Inflammatory macrophage treated with lipopolysaccharide for 4 hours (primary cell): ENCODE measurements at places on chromosomes 2 and 18.

GRCh38 chr2:160288324-160288723 is 88.3 kb upstream of the ITGB6 start:
- DNase-seq, result no peak

GRCh38 chr2:23549821-23550530 is 165.0 kb downstream of the KLHL29 start:
- no peak for DNase-seq

- DNase-seq, result no peak
These were observed 156.8 kb downstream of the ANTXR1 start for GRCh38 chr2:69169655-69170389.

DNA sequence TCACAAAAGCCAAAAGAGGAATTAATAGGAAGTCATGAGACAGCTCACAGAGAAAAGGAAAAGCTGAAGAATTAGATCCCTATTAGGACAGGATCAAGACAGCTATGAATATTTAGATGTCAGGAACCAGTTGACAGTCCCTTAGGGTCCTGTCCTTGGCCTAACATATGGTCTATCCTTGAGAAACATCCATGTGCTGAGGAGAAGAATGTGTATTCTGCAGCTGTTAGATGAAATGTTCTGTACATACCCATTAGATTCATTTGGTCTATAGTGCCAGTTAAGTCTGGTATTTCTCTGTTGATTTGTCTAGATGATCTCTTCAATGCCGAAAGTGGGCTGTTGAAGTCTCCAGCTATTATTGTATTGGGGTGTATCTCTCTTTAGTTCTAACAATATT is 37.6 kb upstream of the SLC40A1 start:
- no peak for DNase-seq

DNA sequence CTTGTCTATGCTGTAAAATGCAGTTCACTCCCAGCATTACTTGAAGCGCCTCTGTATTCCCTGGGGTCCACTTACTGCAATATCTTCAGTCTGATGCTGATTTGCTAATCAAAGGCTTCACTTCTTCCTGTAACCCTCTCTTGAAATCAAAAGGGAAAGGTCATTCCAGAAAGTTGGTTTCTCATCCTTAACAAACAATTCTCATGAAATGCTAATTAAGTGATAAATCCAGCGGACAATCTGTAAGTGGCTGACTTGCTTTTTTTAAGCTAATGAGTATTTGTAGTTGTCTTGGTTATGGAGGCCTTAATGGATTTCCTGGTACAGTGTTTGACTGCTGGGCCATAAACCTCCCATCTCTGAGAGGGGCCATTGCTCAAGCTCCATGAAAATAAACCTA is 499.6 kb upstream of the HS6ST1 start:
- DNase-seq, result no peak

GRCh38 chr2:206657087-206657486 is 14.8 kb downstream of the FAM237A start:
- no peak for DNase-seq

- peak; percentile 66 for DNase-seq
These were observed 1.2 kb downstream of the SP3 start for GRCh38 chr2:173963817-173964564.

DNA sequence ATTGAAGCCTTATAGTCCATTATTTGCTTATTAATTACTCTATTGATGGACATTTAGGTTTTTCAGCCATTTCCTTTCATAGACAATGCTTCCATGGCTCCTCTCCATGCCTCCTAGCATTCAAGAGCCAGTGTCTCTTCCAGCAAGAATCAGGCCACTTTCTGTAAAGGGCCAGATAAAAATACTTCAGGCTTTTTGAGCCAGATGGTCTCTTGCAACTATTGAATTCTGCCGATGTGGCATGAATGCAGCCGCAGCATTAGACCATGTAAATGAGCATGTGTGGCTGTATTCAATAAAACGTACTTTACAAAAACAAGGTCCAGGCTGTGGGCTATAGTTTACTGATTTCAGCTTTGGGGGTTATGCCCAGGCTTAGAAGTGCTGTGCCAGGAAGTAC is 38.5 kb downstream of the TRAF3IP1 start:
- DNase-seq, result no peak
